HT1080 (cell line): ENCODE measurements at places on chromosomes 6 and 20.

- DNase-seq: no peak
These were observed 43.8 kb upstream of the AFDN start for GRCh38 chr6:167782698-167783517.

- no peak for DNase-seq
These were observed 82.3 kb downstream of the CAP2 start for GRCh38 chr6:17475606-17476244.

- no peak for DNase-seq
These were observed 7.5 kb upstream of the OOEP start for GRCh38 chr6:73377225-73377624.

- DNase-seq: peak; percentile 83
These were observed 158.5 kb downstream of the PHACTR1 start for GRCh38 chr6:12875051-12875450.

DNA sequence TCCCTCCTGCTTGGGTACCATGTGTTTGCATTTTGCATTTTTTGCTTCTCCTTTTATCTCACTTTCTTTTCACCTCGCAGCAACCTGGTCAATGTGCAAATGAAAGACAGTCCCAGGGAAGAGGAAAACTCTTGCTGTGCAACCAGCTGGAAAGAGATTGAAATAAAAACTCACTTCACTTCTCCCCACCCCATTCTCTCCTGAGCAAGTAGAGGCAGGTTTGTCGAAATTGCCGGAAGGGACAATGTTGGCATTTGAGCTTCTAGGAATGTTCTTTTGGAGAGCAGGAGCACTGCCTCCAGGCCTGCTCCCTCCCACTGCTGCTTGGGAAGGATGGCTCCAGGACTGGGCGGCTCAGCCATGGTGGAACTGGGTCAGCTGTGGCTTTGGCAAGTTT is 30.6 kb downstream of the KCNG1 start:
- DNase-seq: no peak

DNA sequence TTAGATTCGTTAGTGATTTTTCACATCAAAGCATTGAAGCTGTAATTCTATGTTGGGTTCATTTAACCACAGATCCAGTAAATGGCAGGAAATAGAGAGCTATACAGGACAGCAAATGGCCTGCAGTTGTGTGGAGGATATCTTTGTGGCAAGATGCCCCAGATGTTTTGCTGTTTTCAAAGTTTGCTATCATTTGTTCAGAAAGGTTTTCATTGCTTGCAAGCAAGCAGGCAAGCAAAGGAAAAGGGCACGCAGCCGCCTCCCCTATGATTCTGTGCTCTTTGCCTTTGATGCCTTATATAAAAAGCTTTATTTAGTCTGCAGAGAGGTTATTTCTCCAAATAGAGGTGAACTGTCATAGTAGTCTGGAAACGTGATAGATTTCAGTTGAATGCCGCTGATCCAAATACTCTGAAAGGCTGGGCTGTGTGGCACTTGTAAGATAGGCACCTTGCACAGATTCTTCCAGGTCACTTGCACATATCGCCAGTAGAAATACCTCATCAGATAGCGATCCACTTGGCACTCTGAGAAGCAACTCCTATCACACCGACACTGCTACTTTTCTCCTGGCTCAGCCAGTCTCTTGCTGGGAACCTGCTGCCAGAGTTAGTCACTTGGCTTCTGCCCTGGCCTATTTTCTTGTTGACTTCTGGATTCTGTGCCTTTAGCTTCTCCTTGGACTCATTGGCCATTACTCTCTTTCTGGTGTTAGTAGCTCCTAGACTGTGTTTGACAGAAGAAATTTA is 66.4 kb downstream of the UTRN start:
- no peak for DNase-seq

DNA sequence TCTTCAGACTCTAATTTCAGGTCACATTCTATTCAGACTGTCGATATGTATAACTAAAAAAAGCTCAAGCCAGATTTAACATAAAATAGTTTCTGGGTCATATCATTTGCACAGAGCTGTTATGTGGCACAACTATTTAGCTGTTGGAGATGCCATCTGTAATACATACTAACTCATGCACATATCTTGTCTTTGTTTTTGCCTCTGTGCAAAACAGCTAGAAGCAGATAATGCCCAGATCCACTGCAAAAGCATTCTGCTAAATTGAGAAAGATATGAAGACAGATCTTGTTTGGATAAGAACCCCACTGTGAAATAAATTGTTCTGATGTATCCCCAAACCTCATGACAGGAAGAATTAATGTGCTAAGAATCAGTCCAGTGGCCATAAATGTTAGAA is 522.8 kb upstream of the AGPAT4 start:
- no peak for DNase-seq

GRCh38 chr6:129845696-129846095 is 15.4 kb downstream of the TMEM244 start:
- DNase-seq: no peak

- no peak for DNase-seq
These were observed 335.3 kb upstream of the NRSN1 start for GRCh38 chr6:23790756-23791155.

DNA sequence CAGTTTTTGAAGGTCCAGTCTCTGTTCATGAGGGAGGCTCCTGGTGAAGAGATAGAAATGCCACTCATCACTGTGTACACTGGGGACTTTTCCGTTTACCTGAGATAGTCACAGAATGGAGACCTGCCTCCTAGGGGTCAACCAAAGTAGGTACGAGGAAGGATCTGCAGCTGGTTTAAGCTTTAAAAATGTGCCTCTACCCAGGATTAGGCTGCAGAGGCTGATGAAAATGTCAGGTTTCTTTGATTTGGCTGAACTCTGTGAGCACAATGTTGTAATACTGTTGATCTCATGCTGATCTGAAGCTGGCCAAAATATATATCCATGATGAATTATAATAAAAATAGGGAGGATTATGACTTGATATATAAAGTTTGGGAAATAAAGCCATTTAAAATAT is 182.7 kb downstream of the ADAT2 start:
- DNase-seq: no peak

GRCh38 chr6:48401016-48401415 is 290.0 kb upstream of the PTCHD4 start:
- no peak for DNase-seq

DNA sequence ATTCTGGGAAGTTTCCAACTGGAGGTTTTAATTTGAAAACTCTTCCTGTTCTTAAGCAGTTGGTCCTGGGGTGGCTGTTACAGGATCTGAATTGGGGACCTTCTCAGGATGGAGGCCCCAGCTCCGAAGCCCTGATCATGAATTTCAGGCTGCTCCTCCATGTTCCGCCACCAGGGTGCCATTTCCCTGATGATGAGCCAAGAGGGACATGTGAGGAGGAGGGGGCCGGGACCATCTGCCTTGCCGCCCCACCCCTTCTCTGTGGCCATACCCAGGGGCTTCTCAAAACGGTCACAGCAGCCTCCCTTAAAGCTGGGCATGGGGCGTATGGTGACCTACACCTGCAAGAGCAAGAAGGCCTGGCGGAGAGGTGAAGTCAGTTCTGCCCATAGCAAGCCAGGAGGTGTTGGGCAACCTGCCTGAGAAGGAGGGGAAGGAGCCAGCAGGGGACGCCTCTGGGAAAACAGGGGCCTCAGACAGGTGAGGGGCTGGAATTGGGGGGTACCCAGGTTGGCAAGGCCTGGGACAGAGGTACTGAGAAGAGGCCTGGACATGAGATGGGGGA is 3.6 kb upstream of the BAK1 start:
- DNase-seq: no peak

DNA sequence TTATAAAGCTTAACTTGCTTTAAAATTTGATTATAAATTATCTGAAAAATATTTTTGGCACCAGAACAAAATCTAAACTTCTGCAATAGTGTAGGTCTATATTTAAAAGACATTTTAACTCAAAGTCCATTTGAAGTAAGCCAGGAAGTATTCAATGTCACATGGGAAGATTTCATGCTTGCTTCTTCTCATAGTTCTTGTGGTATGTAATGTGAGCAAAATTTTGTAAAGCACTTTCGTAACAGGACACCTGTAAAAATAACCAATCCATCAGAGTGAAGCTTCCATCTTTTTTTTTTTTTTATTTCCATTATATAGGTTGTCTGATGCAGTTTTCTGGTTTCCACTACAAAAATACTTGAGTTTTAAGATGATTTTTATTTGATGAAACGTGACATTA is 386.1 kb downstream of the LAMA2 start:
- no peak for DNase-seq

GRCh38 chr6:106087548-106088325 is 1.6 kb downstream of the PRDM1 start:
- DNase-seq: peak; percentile 69

DNA sequence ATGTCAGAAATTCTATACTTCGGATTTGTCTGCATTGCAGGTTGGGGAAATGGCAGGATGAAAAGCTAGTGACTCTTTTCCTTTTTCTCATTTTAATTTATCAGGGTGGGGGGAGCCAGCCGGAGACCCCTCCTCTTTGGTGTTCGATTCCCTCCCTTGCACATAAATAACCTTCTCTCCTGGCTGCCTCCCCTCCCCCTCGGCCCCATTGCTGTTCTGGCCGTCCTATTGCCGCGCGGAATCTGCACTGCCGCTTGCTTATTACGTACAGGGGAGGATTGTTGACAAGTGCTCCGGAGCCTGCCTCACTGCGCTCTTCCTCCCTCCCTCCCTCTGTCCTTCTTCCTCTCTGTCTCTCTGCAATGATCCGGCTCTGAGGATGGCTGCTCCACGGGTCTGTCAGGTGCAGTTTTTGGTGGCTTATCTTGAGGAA is 154.7 kb downstream of the JARID2 start:
- no peak for DNase-seq

DNA sequence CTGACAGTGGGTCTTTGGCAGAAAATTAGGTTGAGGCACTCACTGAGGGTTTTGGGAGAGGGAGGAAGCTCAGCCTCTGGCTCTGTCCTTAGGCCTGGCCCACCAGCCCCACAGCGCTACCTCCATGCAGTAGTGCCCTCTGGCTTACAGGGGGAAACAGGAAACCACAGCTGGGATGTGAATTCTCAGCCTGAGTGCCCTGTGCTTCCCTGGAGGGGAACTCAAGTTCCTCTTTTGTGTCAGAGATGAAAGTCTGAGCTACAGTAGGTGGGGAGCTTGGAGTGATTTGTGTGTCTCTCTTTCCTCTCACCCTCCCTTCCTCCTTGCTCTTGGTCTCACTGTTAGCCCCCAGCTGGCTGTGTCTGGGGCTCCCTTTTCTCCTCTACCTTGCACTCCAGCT is 48.2 kb upstream of the BLCAP start:
- no peak for DNase-seq

DNA sequence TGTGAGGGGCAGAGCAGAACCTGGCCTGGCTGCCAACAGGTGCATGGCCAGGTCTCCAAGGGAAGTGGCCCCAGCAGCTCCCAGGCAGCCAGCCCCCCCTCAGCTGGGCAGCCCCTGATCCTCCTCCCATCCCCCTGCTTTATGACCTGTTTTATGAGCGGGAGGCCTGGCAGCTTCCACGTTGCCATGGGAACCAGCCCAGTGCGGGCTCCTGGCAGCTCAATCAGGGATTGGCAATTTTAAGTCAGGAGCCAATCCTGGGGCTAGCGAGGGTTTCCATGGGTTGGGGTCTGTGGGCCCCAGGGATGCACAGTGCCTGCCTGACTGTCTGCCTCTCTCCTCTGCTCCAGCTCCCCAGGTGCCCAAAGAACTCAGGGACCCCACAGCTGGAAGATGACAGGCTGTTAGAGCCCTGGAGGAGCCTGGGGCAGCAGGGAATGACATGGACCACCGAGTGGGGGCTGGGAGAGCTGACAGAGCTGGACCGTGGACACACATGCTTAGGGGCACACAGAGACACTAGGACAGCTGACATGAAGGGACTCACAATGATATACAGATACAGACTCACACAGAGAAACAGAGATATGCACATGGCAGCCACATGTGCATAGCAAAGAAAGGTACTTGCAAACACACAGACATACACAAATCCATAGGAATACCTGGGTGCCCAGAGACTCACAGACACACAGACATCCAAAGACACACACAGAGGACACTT is 56.5 kb upstream of the SIRPA start:
- no peak for DNase-seq

DNA sequence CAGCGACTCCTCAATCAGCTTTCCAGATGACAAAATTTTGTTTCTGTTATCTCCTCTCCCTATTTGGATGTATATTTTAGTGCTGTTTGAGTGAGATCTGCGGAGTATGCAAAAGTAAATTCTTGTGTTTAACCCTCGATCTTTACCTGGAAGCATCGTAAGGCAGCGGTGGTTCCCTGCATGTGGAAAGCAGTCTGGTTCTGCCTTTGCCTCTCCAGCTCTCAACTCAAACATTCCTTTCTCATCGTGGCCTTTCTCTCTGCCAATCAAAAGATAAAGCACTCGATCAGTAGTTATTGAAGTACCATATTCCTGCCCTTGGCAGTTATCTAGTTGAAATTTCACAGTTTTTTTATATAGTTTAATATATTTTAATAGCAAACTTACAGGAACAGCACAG is 44.0 kb upstream of the BTN3A2 start:
- no peak for DNase-seq

DNA sequence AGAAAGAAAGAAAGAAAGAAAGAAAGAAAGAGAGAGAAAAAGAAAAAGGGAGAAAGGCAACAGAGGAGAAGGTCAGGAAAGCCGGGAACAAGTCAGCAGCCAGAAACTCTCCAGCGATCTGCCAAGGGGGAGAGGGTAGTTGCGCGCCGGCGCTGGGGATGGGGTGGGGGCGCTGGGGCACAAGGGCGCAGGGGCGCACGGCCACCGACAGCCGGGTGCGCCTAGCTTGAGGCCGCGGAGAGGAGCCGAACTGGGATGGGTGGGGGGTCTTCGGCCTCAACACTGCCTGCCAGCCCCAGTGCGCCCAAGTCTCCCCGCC is 533 bp upstream of the RSPO3 start:
- no peak for DNase-seq

DNA sequence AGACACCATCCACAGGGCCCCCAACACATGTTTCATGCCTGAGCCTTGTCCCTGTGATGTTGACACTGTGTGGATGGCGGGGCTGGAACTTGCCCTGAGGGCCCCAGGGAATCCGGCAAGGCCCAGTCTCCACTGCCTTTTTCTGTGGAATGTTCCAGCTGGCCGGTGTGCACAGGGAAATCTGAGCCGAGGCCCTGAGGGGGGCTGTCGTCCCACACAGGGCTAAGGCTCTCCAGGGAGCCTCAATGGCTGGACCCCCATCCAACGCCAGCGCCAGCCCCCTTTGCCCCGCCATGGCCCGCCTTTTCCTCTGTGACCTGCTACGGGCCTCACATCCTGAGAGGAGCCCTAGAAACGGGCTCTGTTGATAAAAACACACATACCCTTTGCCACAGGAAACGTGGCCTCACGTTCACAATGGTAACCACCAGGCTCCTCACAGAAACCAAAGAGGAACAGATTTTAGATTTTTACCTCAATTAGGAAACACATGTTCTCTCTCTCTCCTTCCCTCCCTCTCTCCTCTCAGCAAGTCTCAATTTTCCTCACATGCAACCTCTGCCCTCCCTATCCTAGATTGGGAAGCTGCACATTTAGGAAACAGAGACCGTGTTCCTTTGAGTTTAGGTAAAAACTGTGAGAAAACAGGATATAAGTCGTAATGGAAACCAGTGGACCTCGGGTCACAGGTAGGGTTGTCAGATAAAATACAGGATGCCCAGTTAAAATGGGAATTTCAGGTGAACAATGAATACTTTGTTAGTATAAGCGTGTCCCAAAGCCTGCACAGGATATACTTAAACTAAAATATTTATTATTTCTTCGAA is 13.7 kb upstream of the ZNF831 start:
- no peak for DNase-seq
